ENCODE measurements at places on chromosomes 13 and 19.

GRCh38 chr13:75353781-75354193, 128.2 kb downstream of the TBC1D4 start:
- DNase-seq: no peak

DNA sequence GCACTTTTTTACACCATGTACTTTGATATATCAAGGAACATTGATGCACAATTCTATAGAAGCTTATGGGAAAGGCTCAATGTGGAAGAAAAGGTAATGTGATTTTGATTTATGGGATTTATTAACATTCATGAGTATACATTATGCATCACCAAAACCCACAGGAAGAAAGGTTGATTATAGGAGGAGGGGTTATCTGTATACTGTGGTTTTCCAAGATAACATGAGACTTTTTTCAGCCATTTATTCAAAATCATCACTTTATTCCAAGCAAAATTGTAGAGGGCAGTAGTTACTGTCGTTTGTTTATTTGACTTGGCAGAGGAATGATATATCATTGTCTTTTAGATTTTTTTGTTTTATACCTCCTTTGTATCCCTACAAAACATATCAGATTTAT, 54.9 kb downstream of the WDFY2 start:
- no peak for DNase-seq

- no peak for DNase-seq
These were observed 82.5 kb downstream of the TSHZ3 start for GRCh38 chr19:31266731-31267130.

- DNase-seq: no peak
These were observed 18.8 kb upstream of the PPP5C start for GRCh38 chr19:46328079-46328478.

DNA sequence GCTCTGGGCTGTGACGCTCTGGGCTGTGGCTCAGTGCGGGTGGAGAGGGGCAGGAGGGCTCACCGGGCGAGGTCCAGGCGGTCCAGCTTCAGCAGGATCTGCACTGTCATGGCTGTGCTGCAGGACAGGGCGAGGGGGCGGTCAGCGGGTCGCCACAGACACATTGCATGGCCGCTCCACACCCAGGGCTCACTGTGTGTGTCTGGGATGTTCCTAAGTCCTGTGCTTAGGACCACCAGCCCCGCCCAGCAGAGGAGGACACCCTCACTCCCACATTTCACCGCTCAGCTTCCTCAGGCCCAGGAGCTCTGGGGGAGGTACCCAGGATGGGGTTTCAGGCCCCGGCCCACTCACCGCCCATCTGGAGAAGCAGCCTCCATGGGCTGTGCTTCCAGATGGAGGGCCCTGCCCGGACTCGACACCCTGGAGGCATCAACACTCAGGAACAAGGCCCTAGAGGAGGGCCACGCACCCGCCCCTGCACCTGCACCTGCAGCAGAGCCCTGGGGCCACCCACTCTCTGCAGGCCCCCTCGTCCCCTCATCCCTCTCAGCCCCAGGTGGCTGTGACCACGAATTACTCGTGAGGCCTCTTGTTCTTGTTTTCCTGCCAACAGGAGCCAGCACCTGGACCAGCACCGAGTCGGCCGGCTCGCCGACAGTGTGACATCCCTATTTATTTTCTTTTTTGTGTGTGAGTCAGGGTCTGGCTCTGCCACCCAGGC, 9.7 kb upstream of the CERS1 start:
- no peak for DNase-seq

GRCh38 chr19:39133431-39134270, 8.1 kb downstream of the PAK4 start:
- DNase-seq: no peak

DNA sequence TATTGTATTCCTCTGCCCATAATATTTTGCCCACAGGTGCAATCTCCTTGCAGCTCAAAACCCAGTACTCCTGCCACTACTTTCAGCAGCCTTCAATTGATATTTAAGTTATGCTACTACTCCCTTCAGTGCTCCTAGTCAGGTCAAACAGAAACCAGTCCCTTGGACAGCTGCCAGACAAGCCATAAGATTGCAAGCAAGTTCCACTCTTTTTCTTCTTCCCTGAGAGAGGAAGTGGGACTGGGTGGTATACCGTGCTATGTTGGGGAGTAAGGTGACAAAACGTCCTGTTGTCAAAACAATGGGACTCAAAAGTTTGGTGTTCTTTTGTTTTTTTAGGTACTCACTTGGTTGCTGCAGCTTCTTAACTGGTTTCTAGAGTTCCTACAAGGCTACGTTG, 63.1 kb upstream of the FRY start:
- DNase-seq: peak; percentile 17

- DNase-seq: no peak
These were observed 4.9 kb downstream of the ERICH4 start for GRCh38 chr19:41447732-41448332.

- DNase-seq: no peak
These were observed 48.6 kb downstream of the CCNA1 start for GRCh38 chr13:36480726-36481427.

DNA sequence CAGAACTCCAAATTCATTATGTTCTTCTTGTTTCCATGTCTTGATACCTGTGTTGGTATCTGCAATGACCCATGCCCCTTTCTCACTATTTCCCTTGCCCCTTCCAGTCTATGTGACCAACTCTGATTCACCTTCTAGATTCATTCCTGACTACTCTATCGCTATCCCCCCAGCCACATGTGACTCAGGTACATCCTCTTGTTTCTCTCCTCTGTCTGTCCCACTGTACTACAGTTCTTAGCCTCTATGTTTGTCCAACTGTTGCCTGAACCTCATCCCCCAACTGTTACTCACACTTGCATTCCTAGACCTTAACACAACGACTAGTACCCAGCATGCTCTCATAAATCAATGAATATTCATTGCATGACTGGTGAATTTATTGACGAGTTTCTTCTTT, 10.0 kb upstream of the FLT3 start:
- no peak for DNase-seq

GRCh38 chr19:18232540-18233223, 6.4 kb upstream of the PDE4C start:
- DNase-seq: no peak

DNA sequence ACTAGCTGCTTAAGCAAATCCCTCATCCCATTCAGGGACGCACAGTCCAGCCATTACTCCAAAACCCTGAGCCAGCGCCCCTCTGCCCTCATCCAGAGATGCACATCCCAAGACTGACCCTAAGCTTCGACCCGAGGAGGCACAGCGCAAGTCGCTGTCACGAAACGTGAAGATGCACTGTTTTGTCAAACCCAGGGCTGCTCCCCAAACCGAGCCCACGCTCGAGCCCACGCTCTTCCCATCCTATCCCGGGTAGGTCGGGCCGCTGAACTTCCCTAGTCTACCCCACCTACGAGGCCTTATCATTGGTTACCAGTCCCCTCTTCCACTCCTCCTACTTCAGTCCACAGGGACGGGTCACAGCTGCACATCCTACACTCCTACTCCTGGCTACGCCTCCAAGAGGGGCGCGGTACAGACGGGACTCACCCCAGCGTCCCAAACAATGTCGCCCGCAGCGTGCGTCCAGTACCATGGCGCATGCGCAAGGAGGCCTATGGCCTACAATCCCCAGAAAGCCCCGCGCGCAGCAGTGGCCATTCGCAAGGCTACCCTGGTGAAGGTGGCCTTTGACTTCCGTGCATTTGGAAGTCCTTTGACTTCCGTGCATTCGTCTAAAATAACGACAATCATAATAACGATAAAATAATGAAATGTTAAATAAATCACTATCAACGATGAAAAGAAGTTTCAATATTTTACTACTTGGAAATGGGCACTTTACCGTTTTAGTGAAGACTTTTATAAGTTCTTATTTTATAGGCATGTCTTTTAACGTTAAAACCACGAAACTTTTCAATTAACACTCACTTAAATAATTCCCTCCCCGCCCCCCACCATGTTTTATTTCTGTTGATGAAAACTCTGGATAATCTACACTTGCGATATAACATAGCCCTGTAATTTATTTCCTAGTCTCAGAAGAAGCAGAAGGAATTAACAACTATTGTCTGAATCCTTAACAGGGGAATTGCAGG, at the start of gene ZNF285:
Gene ZNF285, minus strand, starts transcription at position 470 of the 977 bp plus-strand sequence. CDS start 4,395 bp downstream, outside the sequence.
- DNase-seq: peak; percentile 77

- no peak for DNase-seq
These were observed 40.6 kb upstream of the LATS2 start for GRCh38 chr13:21101865-21102576.

DNA sequence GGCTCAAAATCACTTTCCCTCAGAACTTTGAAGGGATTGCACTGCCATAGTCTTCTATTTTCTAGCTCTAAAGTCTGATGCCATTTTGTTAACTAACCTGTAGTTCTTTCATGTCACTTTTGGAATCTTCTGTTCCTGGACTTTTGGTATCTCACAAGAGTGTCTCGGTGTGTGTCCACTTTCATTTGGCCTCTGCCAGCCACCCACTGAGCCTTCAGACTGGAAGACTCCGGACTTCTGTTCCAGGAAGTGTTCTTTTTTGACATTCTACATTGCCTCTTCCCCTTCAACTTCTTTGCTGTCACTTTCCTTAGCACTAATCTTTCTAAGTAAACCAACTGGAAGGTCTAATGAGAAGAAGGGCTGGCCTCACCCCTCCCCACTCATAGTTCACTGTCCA, 25.0 kb upstream of the LAMP1 start:
- no peak for DNase-seq

DNA sequence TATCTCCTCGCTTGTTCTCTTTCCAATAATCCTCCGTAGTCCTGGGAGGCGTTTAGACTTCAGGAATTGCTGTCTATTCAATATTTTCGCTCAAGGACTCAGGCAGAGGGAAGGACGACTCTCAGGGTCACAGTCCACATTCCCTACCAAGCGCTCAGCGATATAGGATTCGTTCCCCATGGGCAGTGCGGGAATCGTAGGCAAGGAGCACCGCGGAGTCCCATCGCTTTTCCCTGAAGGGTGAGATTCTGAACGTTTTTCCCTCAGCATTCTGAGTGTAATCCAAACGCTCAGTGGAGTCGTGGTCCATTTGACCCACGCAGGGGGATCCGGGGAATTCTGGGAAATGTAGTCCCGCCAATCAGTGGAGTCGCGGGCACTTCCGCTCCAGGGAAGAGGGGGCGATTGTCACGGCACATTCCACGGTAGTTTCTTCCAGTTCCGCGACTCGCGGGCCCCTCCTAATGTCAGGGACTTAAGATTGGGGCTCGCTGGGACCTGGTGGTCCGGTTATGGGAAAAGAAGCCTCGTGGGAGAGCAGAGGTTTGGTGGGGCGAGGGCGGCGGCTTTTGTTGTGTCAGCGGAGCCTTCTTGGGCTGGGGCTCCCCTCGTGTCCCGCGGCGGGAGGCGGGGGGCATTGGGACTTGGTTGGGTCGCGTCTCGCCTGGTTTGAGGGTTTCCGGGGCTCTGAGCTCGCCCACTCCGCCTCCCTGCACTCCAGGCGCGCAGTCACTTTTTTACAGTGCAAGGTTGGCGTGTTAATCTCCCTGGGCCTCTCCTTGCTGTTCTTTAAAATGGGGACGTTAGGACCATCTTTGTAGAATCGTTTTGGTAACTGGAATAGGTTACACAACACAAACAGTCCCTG, at the start of gene ZNF234:
Gene ZNF234, plus strand, starts transcription at position 364 of the 868 bp plus-strand sequence. CDS start 3,079 bp downstream, outside the sequence.
- DNase-seq: peak; percentile 81

DNA sequence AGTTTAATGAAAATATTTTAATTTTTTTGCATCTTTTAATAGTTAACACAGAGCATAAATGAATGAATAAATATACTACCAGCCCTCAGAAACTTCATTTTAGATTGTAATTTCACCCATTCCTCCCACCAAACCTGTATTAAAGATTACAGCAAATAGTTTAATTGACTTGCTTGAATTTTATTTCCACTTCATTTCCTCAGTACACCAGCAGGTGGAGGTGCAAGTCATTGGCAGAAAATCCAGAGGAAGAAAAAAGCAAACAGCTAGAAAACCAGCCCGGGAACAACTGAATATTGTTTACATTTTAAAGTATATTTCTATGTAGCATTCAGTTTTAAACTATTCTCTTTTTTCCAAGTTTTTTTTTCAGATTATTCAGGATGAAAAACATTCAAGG, 177.8 kb downstream of the OLFM4 start:
- DNase-seq: no peak

GRCh38 chr13:77930430-77930829, 11.8 kb upstream of the EDNRB start:
- DNase-seq: no peak

GRCh38 chr19:12111176-12111575, 29.0 kb downstream of the ZNF20 start:
- DNase-seq: no peak

DNA sequence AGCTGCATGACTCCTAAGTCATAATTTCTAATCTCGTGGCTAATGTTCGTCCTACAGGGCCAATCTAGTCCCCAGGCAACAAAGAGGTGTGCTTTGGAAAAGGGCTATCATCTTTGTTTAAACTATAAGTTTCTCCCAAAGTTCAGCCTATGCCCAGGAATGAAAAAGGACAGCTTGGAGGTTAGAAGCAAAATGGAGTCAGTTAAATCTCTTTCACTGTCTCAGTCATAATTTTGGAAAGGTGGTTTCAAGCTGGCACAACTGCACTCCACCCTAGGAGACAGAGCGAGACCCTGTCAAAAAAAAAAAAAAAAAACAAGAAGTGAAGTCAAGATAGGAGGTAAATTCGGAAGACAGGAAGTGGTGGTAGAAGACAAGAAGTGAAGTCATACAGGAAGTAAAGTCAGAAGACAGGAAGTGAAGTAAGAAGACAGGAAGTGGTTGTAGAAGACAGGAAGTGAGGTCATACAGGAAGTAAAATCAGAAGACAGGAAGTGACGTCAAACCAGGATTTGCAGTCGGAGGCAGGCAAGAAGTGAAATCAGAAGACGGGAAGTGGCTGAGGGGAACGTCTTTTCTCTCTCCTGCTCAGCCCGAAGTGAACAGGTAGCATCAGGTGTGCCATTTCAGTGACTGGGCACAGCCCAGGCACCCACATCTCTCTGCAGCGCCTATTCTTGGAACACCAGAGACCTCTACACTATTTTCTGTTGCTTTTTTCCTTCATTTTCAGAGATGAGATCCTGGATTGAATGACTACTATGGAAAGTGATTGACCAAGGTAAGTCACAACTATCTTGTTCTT, 32.2 kb downstream of the GP6 start:
- peak; percentile 80 for DNase-seq

GRCh38 chr19:18408053-18408476, 10.6 kb upstream of the LRRC25 start:
- peak; percentile 64 for DNase-seq

DNA sequence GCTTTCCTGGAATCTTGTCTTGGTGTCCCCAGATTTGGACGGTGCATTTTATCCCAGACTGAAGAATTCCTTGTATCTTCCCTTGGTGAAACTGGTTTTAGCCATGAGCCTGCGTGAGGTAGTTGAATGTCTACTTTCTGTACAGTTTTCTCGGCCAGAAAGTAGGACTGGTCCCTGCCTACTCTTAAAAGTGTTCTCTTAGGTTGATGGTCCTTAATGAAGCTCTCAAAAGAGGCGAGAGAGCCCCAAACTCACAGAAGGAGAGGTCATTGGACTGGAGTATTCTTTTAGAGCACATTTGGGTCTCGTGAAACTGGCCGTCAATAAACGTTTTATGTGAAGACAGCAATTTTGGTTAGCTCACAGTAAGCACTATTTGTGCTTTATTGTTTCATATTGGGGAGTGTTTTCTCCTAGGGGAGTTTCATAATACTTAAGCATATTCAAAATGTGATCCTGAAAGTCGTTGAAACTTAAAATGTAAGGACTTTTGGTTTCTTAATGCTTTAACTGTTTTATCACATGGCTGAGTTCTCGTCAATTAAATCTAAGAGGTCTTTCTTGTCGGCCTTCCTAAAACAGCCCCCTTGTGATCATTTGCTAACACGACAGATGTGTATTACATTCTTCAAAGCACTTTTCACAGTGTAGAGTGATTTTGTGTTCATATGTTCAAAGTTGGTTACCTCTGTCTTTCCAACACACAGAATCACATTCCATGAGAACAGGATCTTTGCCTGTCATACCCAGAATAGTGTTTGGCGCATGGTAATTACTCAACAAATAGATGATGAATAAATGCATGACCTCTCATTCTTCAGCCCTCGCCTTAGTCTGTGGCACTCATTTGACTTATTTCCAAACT, 889 bp downstream of the GTF2F2 start:
- peak; percentile 22 for DNase-seq

Measured in CD4-positive, alpha-beta T cell treated with Interleukin-4 for 1 hour (primary cell).